ENCODE measurements at places on chromosomes 3 and 15.

GRCh38 chr3:32734756-32735155, 49.8 kb downstream of the CNOT10 start:
- no peak for DNase-seq

GRCh38 chr15:39411102-39411989, 169.5 kb upstream of the THBS1 start:
- no peak for DNase-seq

- no peak for DNase-seq
Measured at GRCh38 chr15:86691091-86691663, 611.5 kb downstream of the AGBL1 start.

GRCh38 chr3:152902141-152902669, 67.3 kb downstream of the P2RY1 start:
- DNase-seq = no peak

GRCh38 chr15:40055576-40056293, 16.8 kb upstream of the SRP14 start:
- peak; percentile 44 for DNase-seq

- DNase-seq = no peak
Measured at GRCh38 chr3:195582947-195583346, 793 bp downstream of the APOD start.

DNA sequence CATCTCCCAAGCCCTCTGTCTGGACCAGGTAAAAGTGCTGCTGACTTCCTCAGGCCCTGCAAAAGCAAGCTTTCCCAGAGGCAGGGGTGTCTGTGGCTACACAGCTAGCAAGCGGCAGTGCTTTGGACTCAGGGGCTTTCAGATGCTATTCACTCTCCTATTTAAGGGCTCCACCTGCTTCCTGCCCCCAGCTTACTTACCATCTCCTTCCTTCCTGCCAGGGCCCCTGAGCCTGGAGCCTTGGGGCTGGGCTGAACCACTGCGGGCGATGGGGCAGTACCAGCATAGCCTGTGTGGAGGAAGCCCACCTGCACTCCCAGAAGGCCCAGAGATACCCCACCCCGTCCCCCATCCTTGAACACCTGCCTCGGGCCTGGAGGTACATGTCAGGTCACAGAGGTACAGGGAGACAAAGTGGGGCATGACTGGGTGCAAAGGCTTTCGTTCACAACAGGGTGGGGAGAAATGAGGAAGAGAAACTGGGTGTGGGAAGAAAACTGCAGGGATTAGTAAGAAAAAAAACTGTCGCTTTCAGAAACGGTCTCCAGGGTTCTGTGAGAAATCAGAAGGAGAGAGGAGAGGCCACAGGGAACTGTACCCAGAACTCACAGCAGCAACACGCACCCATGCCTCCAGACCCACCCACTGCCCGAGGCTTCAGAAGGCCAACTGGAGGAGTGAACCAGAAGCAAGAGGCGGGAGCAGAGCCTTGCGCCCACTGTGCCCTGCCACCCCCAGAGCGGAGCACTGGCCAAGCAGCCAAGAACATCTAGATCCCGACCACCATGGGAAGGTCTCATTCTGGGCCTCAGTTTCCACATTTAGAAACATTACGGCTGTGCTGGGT, 49.5 kb downstream of the CCDC12 start:
- DNase-seq = peak; percentile 39

Measured in CD4-positive, alpha-beta T cell treated with Interleukin-6 for 4 hours (primary cell).